ENCODE measurements at places on chromosomes 5 and 9.

DNA sequence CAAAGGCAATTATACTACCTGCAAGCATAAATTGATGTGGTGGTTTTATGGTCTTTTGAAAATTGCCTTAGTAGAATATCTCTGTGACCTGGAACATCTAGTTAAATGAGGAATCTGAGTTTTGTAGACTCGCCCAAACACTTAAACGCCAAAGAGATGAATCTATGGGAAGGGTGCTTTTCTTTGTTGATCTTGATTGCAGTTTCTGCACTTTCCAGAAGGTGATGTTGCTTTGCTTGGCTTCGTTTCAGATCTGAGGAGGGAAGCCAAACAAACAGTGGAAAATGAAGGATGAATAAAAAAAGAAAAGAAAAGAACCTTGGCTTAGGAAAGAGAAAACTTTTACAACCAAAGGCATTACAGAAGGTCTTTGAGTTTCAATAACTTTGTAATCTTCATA lies 1021.2 kb downstream of the NR2F1-AS1 start:
- DNase-seq = no peak

DNA sequence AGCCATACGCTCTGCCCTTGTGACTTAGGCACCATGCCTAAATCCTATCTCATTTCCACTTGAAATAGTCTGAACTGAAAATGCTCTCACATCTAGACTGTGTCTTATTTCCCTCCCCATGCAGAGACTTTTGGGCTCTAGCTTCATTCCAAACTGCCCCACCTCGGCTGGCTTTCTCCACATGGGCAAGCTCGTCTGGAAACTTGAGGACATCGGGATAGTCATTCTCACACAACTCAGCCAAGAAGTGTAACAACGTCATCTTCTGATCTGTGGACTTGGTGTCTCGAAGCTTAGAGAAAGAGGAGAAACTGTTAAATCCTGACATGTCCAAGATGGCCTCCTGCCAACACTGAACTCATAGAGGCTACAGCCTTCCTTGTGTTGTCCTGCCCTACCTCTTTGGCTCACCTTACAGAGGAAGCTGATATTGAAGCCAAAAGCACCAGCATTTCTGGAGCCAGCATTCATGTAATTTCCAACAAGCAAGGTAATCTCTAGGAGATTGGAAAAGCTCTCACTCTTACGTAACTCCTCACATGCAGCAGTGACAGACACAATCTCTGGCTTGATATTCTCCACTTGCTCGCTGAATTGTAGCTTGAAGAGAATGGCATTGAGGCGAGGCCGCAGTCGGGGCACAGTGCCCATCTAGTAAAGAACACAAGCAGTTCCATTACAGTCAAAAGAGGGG lies 39.6 kb downstream of the PCDHGC5 start:
- DNase-seq = no peak

GRCh38 chr5:179801304-179802206 lies 5.1 kb downstream of the MGAT4B start:
- DNase-seq = peak; percentile 84

- no peak for DNase-seq
Measured at GRCh38 chr9:114723931-114724330, 41.9 kb upstream of the TEX48 start.

- DNase-seq = no peak
Measured at GRCh38 chr5:151141535-151141934, 16.0 kb downstream of the ANXA6 start.

GRCh38 chr5:137714946-137715345 lies 20.9 kb downstream of the KLHL3 start:
- DNase-seq = no peak

- DNase-seq = no peak
Measured at GRCh38 chr5:146076028-146076427, 29.3 kb downstream of the PLAC8L1 start.

GRCh38 chr9:114027863-114028465 lies 50.1 kb downstream of the AMBP start:
- no peak for DNase-seq

DNA sequence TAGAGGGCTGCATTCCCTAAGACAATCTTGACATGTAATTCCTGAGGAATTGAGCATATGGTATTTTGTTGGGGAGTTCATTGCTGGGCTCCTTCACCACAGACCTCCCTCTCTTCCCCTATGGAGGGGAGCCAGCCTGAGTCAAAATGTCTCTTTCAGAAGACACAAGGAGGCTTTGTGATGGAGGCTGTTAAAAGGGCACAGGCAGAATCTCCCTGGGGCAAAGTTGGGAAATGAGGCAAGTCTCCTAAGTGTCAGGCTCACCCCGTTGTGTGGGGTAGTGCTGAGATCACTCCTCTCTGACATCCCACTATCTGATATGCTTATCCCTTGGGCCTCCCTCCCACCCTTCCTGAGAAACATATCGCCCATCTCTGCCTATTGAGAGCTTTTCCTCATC lies 30.6 kb downstream of the GFRA3 start:
- no peak for DNase-seq

GRCh38 chr9:134192951-134193731 lies 28.8 kb upstream of the RNU6ATAC start:
- no peak for DNase-seq

DNA sequence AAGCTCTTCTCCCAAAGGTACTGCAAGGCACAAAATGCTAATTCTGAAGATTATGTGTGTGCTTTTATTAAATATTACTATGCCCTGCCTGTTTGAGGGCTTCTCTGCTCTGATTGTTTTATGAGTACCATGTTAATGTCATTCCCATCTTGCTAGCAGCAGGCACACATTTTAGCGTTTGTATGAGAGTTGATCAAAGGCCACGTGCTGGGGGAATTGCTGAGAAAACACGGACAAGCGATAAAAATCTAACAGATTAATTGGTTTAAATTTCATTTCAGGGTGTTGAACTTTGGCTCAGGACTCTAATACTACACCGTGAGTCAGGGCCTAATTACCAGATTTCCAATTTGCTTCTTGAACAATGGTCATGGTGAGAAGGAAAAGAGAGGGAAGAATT lies 298.4 kb downstream of the EBF1 start:
- DNase-seq = no peak

GRCh38 chr5:75439276-75439675 lies 72.2 kb downstream of the CERT1 start:
- DNase-seq = no peak

DNA sequence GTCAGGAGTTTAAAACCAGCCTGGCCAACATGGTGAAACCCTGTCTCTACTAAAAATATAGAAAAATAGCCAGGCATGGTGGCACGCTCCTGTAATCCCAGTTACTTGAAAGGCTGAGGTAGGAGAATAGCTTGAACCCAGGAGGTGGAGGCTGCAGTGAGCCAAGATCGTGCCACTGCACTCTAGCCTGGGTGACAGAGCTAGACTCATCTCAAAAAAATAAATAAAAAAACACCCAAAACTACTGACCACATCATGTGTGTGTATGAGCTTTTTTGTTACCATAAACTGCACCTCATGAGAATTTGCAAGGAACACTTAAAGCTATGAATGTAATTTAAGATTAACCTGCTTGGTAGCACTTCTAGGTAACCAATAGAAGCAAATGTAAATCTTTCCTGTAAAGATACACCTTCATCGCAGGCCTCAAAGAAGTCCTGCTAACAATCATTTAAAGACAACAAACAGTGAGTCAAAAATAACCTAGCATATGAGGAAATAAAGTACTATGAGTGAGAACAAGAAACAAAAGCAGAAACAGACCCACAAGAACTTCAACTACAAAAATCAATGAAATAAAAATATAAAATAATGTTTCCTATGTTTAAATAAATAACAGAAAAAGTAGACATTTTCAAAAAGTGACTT lies 13.0 kb downstream of the SLC38A9 start:
- DNase-seq = no peak

GRCh38 chr9:14107977-14108376 lies 206.0 kb downstream of the NFIB start:
- DNase-seq = no peak

DNA sequence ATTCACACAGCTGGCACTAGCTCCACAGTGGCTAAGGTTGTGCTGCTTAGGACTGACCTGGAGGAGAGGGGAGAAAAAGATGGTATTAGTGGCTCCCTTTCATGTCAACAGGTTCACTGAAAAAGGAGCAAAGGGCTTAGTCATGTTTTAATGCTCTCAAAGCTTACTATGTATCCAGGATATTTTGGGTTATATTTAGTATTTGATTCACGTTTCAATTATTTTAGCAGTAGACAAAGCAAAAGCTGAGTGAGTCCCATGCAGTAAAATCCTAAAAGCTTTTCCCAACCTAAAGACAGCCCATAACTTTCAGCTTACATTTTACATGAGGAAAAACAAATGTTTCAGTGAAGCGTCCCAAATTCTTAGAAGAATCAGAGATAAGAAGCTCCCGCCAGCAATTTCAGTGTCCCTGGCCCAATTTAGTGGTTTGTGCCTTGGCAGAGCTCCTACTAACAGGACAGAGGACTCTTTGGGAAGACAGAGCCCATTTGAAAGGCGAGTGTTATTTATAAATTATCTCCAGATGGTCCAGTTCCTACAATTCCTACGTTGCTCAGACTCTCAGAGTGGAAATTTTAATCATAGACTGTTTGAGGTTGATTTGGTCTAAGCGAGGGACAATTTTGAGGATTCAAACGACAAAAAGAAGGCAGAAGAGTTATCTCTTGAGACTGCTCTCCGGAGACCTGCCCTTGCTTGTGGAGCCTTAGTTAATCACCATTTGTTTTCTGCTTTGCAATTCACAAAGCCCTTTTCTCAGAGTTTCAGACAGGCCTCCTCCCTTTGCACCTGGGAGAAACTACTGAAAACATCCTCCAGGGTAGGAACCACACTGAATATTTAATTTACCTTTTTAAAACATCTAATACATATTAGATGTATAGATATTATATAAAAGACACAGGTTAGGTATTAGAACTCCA lies 225.0 kb upstream of the ANKRD55 start:
- DNase-seq = no peak

DNA sequence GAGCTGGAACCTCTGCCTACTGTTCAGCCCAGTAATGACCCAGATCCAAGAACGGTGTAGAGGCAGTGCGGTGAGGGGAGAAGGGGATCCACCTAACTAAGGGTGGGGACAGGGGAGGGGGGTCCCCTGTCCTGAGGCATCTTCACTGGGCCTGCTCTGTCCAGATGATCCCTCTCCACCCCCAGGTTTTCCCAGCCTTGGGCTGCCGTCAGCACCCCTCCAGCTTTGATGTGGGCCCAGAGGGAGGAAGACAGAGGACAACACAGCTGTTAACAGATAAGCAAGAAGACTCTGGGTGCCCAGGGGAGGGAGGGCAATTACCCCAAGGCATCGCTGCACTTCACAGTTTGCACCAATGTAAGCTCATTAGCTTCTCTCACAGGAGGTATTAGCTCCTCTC lies 19.3 kb downstream of the BICD2 start:
- DNase-seq = no peak

- no peak for DNase-seq
Measured at GRCh38 chr5:96871027-96871399, 5.3 kb upstream of the ERAP2 start.

- DNase-seq = no peak
Measured at GRCh38 chr9:133960568-133961129, 31.5 kb downstream of the VAV2 start.

- DNase-seq = no peak
Measured at GRCh38 chr5:108111736-108112135, 270.2 kb downstream of the FBXL17 start.

DNA sequence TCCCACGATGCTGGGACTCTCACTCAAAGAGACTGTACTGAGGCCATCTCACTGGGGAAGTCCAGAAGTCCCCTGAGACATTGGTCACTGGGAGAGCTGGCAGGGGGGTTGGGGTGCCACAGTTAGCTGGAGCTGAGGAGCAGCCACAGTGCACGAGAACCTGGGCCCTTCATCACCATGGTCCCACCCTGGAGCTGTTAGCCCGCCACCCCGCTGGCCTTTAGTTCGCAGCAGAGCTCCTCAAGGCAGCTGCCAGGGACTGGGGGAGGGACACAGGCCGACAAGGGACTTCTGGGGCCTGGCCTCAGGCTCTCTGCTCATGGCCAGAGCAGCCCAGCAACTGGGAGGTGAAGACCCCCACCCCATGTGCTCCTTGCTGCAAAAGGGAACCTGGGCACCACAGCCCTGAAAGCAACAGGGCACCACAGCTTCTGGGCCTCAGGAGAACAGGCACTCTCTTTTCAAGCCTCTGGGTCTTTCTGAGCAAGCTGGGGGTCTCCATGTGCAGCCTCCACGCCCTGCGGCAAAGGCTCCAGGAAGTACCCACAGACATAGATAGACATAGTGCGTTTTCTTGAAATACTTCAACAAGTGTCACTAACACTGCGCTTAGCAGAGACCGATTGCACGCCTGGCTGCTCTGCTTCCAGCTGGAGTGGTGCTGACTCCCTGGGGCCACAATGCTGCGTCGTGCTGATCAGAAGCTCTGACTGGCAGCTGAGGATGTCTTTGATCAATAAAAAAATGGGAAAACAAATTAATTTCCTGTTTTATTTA lies 46.0 kb downstream of the VAV2 start:
- no peak for DNase-seq

DNA sequence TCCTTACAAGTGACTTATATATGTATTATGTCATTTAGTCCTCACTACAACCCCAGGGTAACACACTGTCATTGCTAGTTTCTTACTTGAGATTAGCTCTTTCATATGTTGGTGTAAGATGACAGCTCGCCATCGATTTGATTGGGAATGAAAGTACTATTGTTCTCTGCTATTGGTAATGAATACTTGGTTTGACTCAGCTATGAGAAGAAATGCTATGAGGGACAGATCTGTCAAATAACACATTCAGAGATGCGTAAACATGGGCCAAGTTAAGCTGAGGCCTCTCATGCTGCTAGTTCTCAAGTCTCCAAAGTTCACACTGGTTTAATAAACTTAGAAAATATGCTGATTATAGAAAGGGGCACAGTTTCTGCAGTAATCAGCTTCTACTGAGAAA lies 142.7 kb downstream of the SGCD start:
- DNase-seq = no peak

GRCh38 chr9:106621313-106622163 lies 241.4 kb upstream of the ZNF462 start:
- no peak for DNase-seq

GRCh38 chr5:123546657-123547056 lies 34.7 kb downstream of the CSNK1G3 start:
- DNase-seq = no peak
